ENCODE measurements at places on chromosomes 7 and 10. TPM values are rescaled to one million over a fixed set of nuclear protein-coding genes. Genes with fewer than 3 reads are reported as not detected.

- no peaks in the 10 kb centered on the region for H3K4me1 ChIP-seq
- H3K4me3 ChIP-seq, result no peak overlapping the region
- no peaks in the 10 kb centered on the region for H3K27me3 ChIP-seq
- peak; percentile 47 for DNase-seq
Measured at GRCh38 chr7:360454-361100, 70.6 kb downstream of the FOXL3 start.

The INA gene
- not detected for total RNA-seq

The PLAU gene
- total RNA-seq, result 33.6 TPM

The EBLN1 gene
- total RNA-seq, result not detected

- H3K4me3 ChIP-seq, result no peak overlapping the region
- H3K27ac ChIP-seq, result no peak overlapping the region
- H3K27me3 ChIP-seq, result no peaks in the 10 kb centered on the region
- H3K36me3 ChIP-seq, result no peaks in the 10 kb centered on the region
- no peak for DNase-seq
- H3K4me1 ChIP-seq, result no peaks in the 10 kb centered on the region
Measured at GRCh38 chr7:124310934-124311390, 278.1 kb upstream of the TMEM229A start.

DNA sequence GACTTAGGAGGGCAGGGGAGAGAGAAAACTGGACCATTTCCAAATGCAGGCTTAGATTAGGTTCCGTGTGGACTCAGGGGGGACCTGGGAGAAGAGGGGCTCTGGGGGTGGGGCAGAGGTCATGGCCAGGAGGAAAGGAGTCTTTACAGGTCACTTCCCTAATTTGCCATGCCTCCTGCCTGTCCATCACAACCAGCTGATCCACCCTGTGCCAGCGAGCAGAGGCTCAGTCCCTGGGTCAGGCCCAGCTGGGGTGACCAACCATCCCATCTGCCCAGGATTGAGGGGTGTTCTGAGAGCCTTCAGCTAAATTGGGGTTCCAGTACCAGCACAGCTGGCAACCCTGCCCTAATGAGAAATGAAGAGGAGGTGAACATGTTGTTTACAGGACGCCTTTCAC is 84.6 kb upstream of the CACUL1 start:
- no peak overlapping the region for H3K4me3 ChIP-seq
- H3K27ac ChIP-seq, result no peak overlapping the region
- peak; percentile 57 for DNase-seq
- no peaks in the 10 kb centered on the region for H3K36me3 ChIP-seq
- H3K4me1 ChIP-seq, result no peaks in the 10 kb centered on the region
- H3K27me3 ChIP-seq, result no peaks in the 10 kb centered on the region

The ADGRA1 gene
- total RNA-seq, result not detected

DNA sequence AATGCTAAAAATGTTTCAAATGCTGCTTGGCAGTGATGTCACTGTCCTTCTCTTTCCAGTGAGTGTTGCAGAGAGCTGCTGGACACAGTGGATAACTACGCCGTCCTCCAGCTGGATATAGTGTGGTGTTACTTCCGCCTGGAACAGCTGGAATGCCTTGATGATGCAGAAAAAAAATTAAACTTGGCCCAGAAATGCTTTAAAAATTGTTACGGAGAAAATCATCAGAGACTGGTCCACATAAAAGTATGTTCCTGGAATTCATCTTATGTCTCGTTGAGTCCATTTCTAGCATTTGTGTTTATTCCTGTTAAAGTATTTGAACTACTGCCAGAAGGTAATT is 25.2 kb downstream of the NUB1 start:
- H3K27me3 ChIP-seq, result no peaks in the 10 kb centered on the region
- H3K27ac ChIP-seq, result no peak overlapping the region
- H3K36me3 ChIP-seq, result no peaks in the 10 kb centered on the region
- no peaks in the 10 kb centered on the region for H3K4me1 ChIP-seq
- no peak overlapping the region for H3K4me3 ChIP-seq
- no peak for DNase-seq

The GFRA1 gene
- 27.1 TPM for total RNA-seq

GRCh38 chr7:27046854-27047549 is 48.8 kb downstream of the HOXA1 start:
- no peaks in the 10 kb centered on the region for H3K36me3 ChIP-seq
- H3K27me3 ChIP-seq, result no peaks in the 10 kb centered on the region
- no peaks in the 10 kb centered on the region for H3K4me1 ChIP-seq
- no peak overlapping the region for H3K4me3 ChIP-seq

The HOXA6 gene
- total RNA-seq, result 6.3 TPM

DNA sequence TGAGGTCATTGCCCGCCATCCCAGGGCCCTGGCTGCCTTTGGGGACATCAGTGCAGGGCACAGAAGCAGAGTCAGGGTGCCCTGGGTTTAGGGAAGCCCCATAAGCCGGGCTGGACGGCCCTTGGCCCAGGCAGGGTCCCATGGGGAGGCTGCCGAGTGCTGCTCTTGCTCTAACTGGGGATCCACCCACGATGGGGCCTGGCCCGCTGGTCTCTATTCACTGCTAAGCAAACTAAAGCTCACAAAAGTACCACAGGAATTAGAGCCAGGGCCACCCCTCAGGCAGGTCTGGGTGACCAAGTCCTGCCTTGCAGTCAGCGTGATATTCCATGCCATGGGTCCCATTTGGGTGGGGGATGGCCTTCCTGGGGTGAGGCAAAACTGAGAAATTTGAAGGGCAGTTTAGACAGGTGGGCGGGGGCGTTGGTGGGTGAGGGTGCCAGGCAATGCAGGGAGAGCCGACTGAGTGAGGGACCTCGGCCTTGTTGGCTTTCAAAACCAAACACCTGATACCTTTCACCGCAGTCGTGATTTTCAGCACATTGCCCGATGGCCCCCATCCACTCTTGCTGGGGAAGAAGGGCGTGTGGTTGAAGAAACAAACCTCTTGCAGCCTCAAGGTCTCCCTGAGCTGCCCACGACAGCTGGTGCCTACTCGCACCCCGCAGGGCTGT is 92.8 kb upstream of the PPIF start:
- H3K4me3 ChIP-seq, result no peak overlapping the region
- no peaks in the 10 kb centered on the region for H3K4me1 ChIP-seq
- no peaks in the 10 kb centered on the region for H3K27me3 ChIP-seq
- no peak for DNase-seq

The ATG9B gene
- not detected for total RNA-seq

The CARD11 gene
- total RNA-seq, result 1.8 TPM

- H3K36me3 ChIP-seq, result no peaks in the 10 kb centered on the region
- no peak overlapping the region for H3K27ac ChIP-seq
- H3K4me3 ChIP-seq, result no peak overlapping the region
Measured at GRCh38 chr10:63391812-63392211, 74.0 kb downstream of the JMJD1C start.

- H3K27ac ChIP-seq, result peak overlapping the region; percentile 93
- H3K36me3 ChIP-seq, result no peaks in the 10 kb centered on the region
- DNase-seq, result no peak
- H3K27me3 ChIP-seq, result no peaks in the 10 kb centered on the region
- no peaks in the 10 kb centered on the region for H3K4me1 ChIP-seq
- no peak overlapping the region for H3K4me3 ChIP-seq
Measured at GRCh38 chr7:27677912-27678612, 15.4 kb upstream of the HIBADH start.

DNA sequence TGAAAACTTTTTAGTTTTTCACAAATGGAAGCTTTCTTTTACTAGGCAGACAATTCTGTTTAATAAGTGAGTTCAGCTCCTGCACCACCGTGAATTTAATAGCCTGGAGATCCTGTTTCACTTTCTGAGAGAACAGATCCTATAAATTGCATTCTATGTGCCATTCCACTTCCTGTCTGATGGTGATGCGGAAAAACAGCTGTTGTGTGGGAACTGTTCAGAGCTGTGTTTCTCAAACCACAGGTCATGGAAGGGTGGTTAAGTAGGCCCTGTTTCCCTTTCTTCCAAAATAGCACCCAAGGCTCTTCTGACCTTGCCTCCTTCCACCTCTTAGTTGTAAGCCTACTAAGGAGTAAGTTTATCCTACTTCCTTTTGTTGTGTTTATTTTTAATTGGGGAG is 97.2 kb upstream of the DKK1 start:
- H3K4me1 ChIP-seq, result peaks cover 3% of the 10 kb centered on the region
- H3K4me3 ChIP-seq, result no peak overlapping the region
- H3K36me3 ChIP-seq, result no peaks in the 10 kb centered on the region
- H3K27me3 ChIP-seq, result no peaks in the 10 kb centered on the region

DNA sequence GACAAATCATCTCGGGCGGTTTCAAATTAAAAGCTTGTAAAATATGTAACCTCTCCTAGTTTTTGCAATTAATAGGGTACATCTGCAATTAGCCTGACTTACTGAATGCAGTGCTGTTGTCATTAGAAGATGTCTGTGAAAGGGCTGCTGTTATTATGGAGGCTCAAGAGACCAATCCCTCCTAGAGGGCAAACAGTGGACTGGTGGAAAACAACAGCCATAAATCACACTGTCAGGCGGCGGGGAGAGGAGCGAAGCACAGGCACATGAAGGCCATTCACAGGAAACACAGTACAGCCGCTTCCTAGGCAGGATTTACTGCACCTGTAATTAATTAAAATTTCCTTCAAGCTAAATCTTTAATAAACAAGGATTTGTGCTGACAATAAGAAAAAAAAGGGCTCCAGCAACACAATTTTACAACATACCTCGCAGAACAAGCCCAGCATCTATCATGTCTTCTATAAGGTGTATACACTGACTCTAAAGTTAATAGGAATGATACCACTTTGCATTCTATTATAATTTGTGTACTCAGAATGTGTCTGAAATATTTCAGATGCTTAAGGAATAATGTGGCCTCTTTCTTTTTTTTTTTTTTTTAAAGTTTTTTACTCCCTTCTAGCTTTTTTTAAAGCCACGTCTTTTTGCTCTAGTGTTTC is 50.7 kb downstream of the ERCC6 start:
- H3K4me1 ChIP-seq, result peaks cover 2% of the 10 kb centered on the region
- H3K36me3 ChIP-seq, result peaks cover 2% of the 10 kb centered on the region
- H3K4me3 ChIP-seq, result no peak overlapping the region
- no peaks in the 10 kb centered on the region for H3K27me3 ChIP-seq

The RTKN2 gene
- total RNA-seq, result 0.21 TPM

The OGDHL gene
- total RNA-seq, result not detected

- H3K36me3 ChIP-seq, result peaks cover 3% of the 10 kb centered on the region
- no peaks in the 10 kb centered on the region for H3K27me3 ChIP-seq
- no peak overlapping the region for H3K4me3 ChIP-seq
- H3K27ac ChIP-seq, result no peak overlapping the region
- H3K4me1 ChIP-seq, result no peaks in the 10 kb centered on the region
Measured at GRCh38 chr10:119131512-119132240, 27.8 kb downstream of the DENND10 start.

DNA sequence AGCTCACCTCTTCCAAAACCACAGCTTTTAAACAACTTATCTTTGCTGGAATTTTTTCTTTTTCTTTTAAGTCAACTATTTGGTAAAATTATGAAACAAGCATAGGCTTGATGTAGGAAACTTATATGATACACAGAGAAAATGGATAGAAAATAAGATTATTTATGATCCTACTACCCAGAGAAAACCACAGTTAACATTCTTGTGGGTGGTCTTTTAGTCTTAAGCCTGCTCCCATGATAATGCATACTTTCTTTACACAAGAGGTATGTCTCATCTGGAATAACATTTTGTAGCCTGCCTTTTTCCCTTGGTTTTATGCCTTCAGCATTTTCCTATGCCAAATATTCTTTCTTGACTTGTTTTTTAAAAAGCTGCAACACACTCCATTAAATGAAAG is 21.4 kb downstream of the PLPP4 start:
- no peaks in the 10 kb centered on the region for H3K36me3 ChIP-seq
- no peaks in the 10 kb centered on the region for H3K4me1 ChIP-seq
- H3K4me3 ChIP-seq, result no peak overlapping the region
- DNase-seq, result no peak

- H3K4me1 ChIP-seq, result no peaks in the 10 kb centered on the region
- H3K4me3 ChIP-seq, result no peak overlapping the region
- H3K27ac ChIP-seq, result no peak overlapping the region
- H3K27me3 ChIP-seq, result no peaks in the 10 kb centered on the region
Measured at GRCh38 chr7:158447506-158448171, 140.0 kb downstream of the PTPRN2 start.

- H3K4me3 ChIP-seq, result no peak overlapping the region
- no peaks in the 10 kb centered on the region for H3K36me3 ChIP-seq
- H3K27ac ChIP-seq, result no peak overlapping the region
- no peaks in the 10 kb centered on the region for H3K4me1 ChIP-seq
- no peak for DNase-seq
Measured at GRCh38 chr7:6432781-6433180, 15.0 kb downstream of the DAGLB start.

- H3K27ac ChIP-seq, result no peak overlapping the region
- no peaks in the 10 kb centered on the region for H3K36me3 ChIP-seq
- no peak overlapping the region for H3K4me3 ChIP-seq
- DNase-seq, result no peak
- no peaks in the 10 kb centered on the region for H3K4me1 ChIP-seq
- H3K27me3 ChIP-seq, result no peaks in the 10 kb centered on the region
Measured at GRCh38 chr7:14835384-14835783, 67.2 kb downstream of the DGKB start.

DNA sequence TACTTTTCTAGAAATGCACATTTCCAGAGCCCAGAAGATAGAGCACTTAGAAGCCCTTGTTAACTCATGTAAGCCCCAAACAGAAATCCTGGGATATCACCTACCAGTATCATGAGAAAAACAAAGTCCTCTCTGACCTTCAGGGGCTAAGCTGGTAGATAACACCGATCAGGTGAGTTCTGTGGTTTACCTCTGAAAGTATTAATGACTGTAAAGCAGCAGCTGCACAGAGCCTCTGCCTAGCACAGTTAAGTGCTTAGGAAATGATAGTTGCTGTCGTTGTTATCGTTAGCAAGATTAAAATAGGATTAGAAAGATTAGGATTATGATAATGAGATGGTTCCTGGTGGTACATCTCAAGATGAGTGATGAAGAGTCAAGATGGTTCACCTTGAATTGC is 64.9 kb downstream of the PLXNA4 start:
- H3K27ac ChIP-seq, result no peak overlapping the region
- H3K4me1 ChIP-seq, result no peaks in the 10 kb centered on the region
- H3K27me3 ChIP-seq, result no peaks in the 10 kb centered on the region
- DNase-seq, result no peak
- no peaks in the 10 kb centered on the region for H3K36me3 ChIP-seq
- no peak overlapping the region for H3K4me3 ChIP-seq

The GPR15LG gene
- total RNA-seq, result not detected

GRCh38 chr7:91287371-91288084 is 23.3 kb downstream of the FZD1 start:
- no peaks in the 10 kb centered on the region for H3K36me3 ChIP-seq
- H3K4me1 ChIP-seq, result peaks cover 2% of the 10 kb centered on the region
- no peak overlapping the region for H3K4me3 ChIP-seq
- peak overlapping the region; percentile 91 for H3K27ac ChIP-seq

The OR2A42 gene
- 1.3 TPM for total RNA-seq

The MINDY4 gene
- total RNA-seq, result 20.2 TPM

GRCh38 chr7:117682681-117683385 is 190.4 kb downstream of the CTTNBP2 start:
- no peaks in the 10 kb centered on the region for H3K36me3 ChIP-seq
- H3K4me3 ChIP-seq, result no peak overlapping the region
- no peaks in the 10 kb centered on the region for H3K4me1 ChIP-seq

The FAM25C gene
- total RNA-seq, result not detected

The ASB10 gene
- total RNA-seq, result not detected

DNA sequence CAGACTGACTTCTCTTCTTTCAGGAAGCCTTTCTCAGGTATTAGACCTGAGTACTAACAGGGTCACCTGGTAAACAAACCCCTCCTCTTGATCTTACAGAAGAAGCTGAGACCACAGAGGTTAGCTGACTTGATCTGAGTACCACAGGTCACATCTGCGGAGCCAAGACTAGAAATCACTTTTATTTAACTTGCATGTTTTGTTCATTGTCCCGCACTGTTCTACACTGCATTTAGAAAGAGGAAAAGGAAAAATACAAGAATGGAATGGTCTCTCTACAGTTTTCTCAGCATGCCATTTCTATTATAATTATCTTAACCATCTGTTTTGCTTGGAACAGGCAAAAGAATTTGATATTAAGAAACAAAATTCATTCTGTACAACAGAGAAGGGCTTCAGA is 245.6 kb upstream of the ETV1 start:
- H3K4me1 ChIP-seq, result no peaks in the 10 kb centered on the region
- no peak for DNase-seq
- no peaks in the 10 kb centered on the region for H3K27me3 ChIP-seq
- H3K27ac ChIP-seq, result no peak overlapping the region

The NUTM2A gene
- 0.66 TPM for total RNA-seq

All from aorta (tissue), 5 donors.